ENCODE measurements at places on chromosomes 1 and 21. TPM values are rescaled to one million over a fixed set of nuclear protein-coding genes. Genes with fewer than 3 reads are reported as not detected.

GRCh38 chr1:3547055-3548005 lies 64.0 kb downstream of the MEGF6 start:
- DNase-seq = no peak

Gene SAMD13
- 0.93 TPM for total RNA-seq

DNA sequence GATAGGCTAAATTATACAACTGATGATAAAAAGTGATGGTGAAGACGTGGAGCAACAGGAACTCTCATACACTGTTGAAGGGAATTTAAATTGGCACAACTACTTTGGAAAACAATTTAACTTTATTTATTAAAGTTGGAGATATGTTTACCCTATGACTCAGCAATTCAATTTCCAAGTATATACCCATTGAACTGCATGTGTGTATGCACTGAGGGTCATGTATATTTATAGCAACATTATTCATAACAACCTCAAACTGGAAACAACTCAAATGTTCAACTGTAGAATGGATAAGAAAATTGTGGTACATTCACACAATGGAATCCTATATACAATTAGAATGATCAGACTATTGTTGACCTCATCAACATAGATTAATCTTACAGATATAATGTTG lies 16.5 kb upstream of the BCAS2 start:
- DNase-seq = no peak

- DNase-seq = no peak
Observed at GRCh38 chr1:28790377-28791035, 21.5 kb upstream of the OPRD1 start.

DNA sequence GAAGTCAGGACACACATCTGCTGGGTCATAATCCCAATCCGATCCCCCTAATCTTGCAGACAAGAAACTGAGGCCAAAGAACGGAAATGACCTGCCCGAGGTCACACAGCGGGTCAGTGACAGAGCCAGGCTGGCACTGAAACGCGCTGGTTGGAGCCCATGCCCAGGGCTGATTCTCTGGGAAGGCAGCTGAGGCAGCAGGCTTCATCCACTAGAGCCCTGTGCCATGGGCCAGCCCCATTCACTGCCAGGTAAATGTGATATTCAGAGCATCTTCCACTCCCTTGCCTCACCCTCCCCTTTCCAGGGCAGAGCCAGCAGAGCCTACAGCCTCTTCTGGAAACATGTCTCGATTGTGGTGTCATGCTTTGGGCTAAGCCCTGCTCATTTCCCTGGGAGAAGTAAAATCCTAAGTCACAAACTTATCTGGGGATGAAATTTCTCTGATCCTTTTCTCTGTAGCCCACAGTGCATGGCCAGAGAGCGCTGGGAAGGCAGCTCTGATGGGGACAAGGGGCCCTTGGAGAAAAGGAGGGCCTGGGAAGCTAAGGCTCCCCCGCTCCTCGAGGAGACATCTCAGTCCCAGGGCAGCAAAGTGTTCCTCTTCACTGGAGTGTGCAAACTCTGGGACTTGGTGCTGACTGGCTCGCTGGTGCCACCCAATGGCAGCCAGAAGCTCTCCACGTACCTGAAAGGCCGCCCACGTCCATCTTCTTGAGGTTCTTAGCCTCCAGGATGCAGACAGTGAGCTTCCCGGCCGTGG lies 110.4 kb downstream of the SYT2 start:
- DNase-seq = peak; percentile 56

Gene CA6
- not detected for total RNA-seq

DNA sequence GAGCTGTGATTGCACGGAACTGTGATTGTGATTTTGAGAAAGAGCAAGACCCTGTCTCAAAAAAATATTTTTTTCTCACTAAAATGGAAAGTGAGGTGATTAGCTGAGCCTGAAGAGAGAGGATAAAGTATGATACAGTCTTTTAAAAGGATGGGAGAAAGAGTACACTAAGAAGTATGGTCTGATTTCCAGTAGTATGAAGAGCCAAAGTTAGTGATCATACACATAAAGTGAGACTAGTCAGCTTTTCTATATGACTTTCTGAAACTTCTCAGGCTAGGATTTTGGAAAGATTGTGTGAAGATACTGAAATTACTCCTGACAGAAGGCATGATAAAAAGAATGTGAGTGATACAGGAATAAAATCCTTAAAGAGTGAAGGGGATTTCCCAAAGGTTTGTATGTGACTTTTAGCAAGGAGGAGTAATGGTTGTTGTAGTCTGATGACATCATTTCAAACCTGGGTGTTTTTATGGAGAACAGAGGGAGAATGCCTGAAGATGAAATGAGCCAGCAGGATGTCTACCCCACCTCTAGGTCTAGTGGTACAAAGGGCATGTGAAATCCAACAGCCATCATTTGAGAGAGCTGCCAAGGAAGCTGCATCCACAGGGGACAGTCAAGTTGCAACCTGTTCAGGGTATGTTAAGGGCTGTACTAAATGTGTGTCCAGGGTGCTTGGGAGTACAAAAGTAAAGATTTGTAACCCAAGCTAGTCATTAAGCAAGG lies 157.7 kb downstream of the PIK3R3 start:
- peak; percentile 17 for DNase-seq
